Heart left ventricle (tissue), 16 donors: ENCODE measurements at places on chromosomes 7 and 10. TPM values are rescaled to one million over a fixed set of nuclear protein-coding genes. Genes with fewer than 3 reads are reported as not detected.

The PALD1 gene
- 6.7 TPM for total RNA-seq

The MET gene
- total RNA-seq, result 23.9 TPM

The BTBD16 gene
- total RNA-seq, result not detected

The IFIT1B gene
- total RNA-seq, result not detected

The AKR1C4 gene
- total RNA-seq, result not detected

The OR2A7 gene
- 0.23 TPM for total RNA-seq

The EBLN1 gene
- total RNA-seq, result not detected

The NKX2-3 gene
- total RNA-seq, result not detected

The GFRA1 gene
- 0.93 TPM for total RNA-seq

DNA sequence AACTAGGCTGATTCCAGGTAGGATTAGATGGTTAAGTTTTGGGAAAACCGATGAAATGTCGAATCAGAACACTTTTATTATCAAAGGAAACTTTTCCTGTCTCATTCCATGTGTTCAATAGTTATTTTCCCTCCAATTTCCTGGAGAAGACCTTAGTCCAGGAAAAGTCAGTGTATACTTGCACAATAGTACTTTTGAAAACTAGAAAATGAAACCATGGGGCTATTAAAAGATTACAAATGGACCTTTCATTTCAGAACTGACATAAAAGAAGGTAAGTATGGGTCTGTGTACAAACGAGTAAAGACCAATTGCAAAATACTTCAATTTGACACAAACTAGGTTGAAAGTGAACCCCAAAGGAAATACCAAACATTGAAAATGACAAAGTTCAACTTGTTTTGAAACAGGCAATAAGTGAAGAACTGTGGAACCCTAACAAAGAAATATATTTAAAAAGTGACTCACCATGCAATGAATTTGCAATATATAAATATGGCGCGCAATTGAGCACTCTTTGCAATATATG lies 2.1 kb downstream of the AVPI1 start:
- no peaks in the 10 kb centered on the region for H3K4me1 ChIP-seq
- no peak overlapping the region for H3K4me3 ChIP-seq
- no peak for DNase-seq
- peak overlapping the region; percentile 90 for H3K27ac ChIP-seq

DNA sequence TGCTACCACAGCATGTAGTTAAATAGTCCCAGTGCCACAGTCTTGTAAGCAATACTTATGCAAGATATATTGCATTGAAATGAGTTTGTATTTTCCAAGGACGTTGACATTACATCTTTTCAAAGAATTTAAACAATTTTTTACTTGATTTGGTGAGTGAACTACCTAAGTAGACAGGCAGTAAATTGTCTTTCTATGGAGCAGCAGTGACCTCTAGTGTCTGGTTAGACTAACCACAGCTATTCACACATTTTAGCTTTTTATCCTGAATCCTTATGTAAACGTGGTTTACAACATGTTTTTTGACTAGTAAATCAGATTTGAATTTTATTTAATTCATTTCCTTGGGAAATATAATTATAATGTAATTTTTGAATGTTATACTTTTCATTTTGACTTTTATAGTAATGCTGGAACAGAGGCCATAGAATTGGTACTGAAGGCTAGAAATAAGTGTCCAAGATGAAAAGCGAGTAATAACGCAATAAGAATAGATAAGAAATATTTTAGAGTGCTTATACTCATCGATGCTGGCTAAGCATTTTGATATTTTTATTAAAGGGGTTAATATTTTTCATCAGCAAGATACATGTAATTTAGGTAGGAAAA lies 5.6 kb downstream of the LRRTM3 start:
- H3K27ac ChIP-seq, result no peak overlapping the region
- H3K4me3 ChIP-seq, result no peak overlapping the region
- H3K36me3 ChIP-seq, result no peaks in the 10 kb centered on the region

DNA sequence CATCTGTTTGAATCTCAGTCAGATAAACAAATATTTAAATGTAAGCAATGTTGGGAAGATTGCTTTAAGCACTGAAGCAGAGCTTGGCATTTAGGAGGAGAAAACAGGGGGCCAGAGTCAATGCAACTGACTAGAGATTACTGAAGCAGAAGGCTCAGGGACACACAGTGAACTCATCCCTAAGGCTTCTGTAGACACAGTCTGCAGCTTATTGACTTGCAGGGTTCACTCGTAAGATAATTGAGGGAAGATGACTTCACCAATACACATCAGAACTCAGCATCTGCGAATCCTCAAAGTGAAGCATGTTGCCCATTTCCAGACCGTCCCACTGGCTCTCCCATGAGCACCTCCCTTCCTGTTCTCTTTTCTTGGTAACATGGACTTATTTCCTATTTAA lies 363.4 kb upstream of the PFKP start:
- H3K27ac ChIP-seq, result no peak overlapping the region
- H3K4me1 ChIP-seq, result no peaks in the 10 kb centered on the region
- no peak overlapping the region for H3K4me3 ChIP-seq
- no peaks in the 10 kb centered on the region for H3K27me3 ChIP-seq
- no peak for DNase-seq
- H3K36me3 ChIP-seq, result no peaks in the 10 kb centered on the region

DNA sequence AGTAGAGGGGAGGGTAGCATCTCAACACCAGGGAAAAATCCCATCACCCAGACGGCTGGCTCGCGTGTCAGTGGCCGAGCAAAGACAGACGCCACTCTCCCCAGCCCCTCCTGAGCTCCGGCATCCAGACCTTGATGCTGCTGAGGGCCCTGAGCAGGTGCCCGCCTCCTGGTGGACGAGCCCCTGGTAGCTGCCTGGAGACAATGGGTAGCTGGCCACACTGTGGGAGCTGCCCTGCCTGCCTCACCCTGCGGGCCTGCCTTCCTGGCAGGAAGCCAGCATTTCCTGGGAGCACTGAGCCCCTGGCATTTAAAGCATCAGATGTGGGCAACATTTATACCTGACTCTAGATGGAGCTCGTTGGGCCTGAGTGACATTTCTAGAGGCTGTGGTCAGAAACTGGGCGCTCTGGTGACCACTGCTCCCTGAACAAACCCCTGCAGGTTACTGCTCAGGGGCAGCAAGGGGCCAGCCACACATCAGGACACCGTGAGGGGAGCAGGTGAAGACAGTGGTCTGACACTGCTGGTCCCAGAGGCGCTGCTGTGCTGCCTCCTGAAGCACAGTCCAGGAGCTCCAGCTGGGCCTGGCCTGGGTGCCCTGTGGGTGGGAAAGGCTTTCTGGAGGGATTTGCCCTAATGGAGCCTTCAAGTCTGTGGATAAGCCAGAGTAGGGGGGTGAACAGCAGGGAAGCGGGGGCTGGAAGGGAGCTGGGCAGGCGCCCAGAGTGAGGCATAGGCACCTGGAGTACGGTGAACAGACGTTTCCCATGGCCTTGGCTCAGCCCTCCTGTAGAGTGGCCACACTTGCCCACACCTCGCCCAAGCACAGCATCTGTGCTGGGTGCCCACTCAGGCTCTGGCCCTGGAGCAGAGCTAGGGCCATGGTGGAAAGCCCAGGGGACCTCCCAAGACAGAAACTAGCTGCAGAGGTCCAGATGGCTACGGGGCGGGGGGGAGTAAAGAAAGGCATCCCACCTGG lies 138.7 kb downstream of the MAPK8 start:
- H3K4me3 ChIP-seq, result no peak overlapping the region
- no peaks in the 10 kb centered on the region for H3K4me1 ChIP-seq
- H3K36me3 ChIP-seq, result no peaks in the 10 kb centered on the region
- H3K27me3 ChIP-seq, result no peaks in the 10 kb centered on the region
- peak; percentile 48 for DNase-seq

- H3K4me1 ChIP-seq, result no peaks in the 10 kb centered on the region
- no peak for DNase-seq
- H3K27ac ChIP-seq, result no peak overlapping the region
- H3K4me3 ChIP-seq, result no peak overlapping the region
- H3K36me3 ChIP-seq, result no peaks in the 10 kb centered on the region
- H3K27me3 ChIP-seq, result no peaks in the 10 kb centered on the region
Observed at GRCh38 chr7:11633310-11633709, 198.7 kb downstream of the THSD7A start.

GRCh38 chr10:29370097-29371092 lies 81.5 kb downstream of the LYZL1 start:
- no peaks in the 10 kb centered on the region for H3K36me3 ChIP-seq
- no peak for DNase-seq
- H3K27ac ChIP-seq, result no peak overlapping the region
- peak overlapping the region; percentile 5 for H3K4me3 ChIP-seq
- peaks cover 7% of the 10 kb centered on the region for H3K4me1 ChIP-seq

DNA sequence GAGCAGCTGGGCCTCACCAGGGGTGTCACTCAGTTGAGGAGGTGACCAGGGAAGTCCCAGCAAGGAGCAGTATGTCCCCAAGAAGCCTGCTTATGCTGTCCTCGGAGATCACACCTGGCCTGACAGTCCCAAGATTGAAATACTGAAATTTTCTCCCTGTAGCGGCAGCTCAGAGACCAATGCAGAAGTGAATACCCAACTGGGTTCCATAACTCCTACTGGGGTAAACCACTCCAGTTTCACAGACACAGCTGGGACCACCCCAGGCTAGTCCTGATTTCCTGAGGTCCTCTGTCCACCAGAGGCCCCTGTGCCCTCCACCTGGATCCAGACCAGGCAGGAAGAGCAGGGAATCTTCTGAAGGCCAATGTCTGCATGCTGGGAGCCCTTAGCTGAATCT lies 298.1 kb downstream of the ZEB1 start:
- no peaks in the 10 kb centered on the region for H3K36me3 ChIP-seq
- no peaks in the 10 kb centered on the region for H3K27me3 ChIP-seq
- H3K27ac ChIP-seq, result no peak overlapping the region
- H3K4me1 ChIP-seq, result peaks cover 5% of the 10 kb centered on the region
- DNase-seq, result no peak

DNA sequence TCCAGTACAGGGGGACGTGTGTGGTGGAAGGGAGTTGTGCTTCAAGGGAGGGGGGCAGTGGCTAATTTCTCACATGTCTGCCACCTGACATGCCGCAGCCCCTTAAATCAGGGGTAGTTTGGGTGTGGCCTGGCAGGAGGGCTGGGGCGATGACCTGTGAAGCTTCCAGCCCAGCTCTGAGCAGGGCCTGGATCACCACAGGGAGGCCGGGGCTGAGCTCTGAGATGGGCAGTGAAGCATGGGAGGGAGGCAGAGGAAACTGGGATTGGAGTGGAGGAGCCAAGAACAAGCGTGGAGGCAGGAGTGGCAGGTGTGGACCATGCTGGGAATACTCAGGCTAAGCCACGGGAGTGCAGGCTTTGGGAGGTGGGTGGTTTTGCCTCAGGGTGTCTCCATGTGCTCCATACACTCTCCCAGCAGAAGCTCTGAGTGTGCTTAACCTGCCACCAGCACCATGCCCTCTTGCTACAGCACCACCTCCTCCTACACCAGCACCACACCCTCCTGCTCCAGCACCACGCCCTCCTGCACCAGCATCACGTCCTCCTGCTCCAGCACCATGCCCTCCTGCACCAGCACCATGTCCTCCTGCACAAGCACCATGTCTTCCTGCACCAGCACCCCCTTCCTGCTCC lies 99.3 kb upstream of the SHH start:
- H3K27me3 ChIP-seq, result no peaks in the 10 kb centered on the region
- no peaks in the 10 kb centered on the region for H3K4me1 ChIP-seq
- no peak for DNase-seq
- no peak overlapping the region for H3K4me3 ChIP-seq

GRCh38 chr10:131885391-131886165 lies 15.2 kb upstream of the PPP2R2D start:
- peaks cover 7% of the 10 kb centered on the region for H3K27me3 ChIP-seq
- DNase-seq, result peak; percentile 77
- H3K4me1 ChIP-seq, result peaks cover 6% of the 10 kb centered on the region
- H3K4me3 ChIP-seq, result no peak overlapping the region
- H3K27ac ChIP-seq, result no peak overlapping the region
- H3K36me3 ChIP-seq, result no peaks in the 10 kb centered on the region

- H3K36me3 ChIP-seq, result no peaks in the 10 kb centered on the region
- H3K4me3 ChIP-seq, result no peak overlapping the region
- H3K27me3 ChIP-seq, result no peaks in the 10 kb centered on the region
- no peaks in the 10 kb centered on the region for H3K4me1 ChIP-seq
- DNase-seq, result no peak
Observed at GRCh38 chr10:19843487-19843886, 27.3 kb downstream of the PLXDC2 start.

DNA sequence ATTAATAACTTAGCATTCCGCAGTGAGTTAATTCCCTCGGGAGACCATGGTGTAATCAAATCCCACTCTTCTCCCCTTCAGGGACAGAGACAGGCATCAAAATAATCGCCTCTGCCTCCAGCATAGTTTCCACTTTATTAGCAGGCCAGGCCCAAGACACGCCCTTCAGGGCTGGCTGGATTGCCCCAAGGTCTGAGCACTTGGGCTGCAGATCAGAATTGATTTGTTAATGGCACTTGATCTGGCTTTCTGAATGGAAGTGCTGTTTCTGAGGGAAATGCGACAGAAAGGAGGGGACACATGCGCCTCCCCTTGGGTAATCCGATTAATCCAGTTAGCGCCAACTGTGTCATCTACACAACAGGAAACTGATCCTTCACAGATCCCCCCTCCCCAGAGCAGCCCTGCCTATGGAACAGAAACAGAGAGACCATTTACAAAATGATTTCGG lies 15.6 kb downstream of the CHAT start:
- H3K36me3 ChIP-seq, result no peaks in the 10 kb centered on the region
- H3K27ac ChIP-seq, result no peak overlapping the region
- no peaks in the 10 kb centered on the region for H3K4me1 ChIP-seq
- no peaks in the 10 kb centered on the region for H3K27me3 ChIP-seq
- no peak overlapping the region for H3K4me3 ChIP-seq
- no peak for DNase-seq

DNA sequence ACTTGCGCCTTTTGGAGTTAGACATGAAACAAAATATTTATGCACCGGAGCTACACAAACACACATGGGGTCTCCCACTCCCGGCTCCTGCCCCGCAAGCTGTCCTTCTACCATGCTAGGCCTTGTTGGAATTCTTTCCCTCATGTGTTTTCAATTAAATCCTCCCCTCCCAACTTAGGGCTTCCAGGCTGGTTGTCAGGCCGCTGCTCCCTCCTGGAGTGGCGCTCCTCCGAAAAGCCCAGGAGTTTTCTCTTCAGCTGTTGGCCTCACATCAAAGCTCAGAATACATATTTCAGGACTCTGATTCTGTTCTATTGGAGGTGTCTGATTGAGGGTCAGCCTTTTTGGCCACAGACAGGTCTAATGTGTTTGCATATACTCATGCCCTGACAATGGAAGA lies 113.3 kb downstream of the FANK1 start:
- no peak overlapping the region for H3K27ac ChIP-seq
- H3K27me3 ChIP-seq, result no peaks in the 10 kb centered on the region
- H3K36me3 ChIP-seq, result no peaks in the 10 kb centered on the region
- no peak for DNase-seq
- no peak overlapping the region for H3K4me3 ChIP-seq
- no peaks in the 10 kb centered on the region for H3K4me1 ChIP-seq

DNA sequence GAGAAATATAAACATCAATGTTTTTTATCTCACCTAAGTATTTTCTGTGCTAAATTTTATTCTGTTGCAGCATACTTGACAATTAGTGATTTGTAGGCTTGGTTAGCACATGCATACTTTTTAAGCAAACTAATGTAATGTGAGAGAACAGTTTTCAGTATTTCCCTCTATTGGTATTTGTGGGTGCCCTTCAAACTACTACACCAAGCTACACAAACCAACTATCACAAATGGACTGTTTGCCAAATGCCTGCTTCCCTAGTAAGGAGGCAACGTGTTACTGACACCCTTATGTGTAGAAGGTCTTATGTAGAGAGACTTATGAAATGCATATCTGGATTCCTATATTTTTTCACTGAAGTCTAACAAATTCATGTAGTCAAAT lies 98.4 kb upstream of the FZD1 start:
- no peak for DNase-seq
- no peak overlapping the region for H3K27ac ChIP-seq
- no peaks in the 10 kb centered on the region for H3K4me1 ChIP-seq
- no peaks in the 10 kb centered on the region for H3K27me3 ChIP-seq
- no peaks in the 10 kb centered on the region for H3K36me3 ChIP-seq

GRCh38 chr10:33323721-33324120 lies 10.7 kb downstream of the NRP1 start:
- peaks cover 88% of the 10 kb centered on the region for H3K36me3 ChIP-seq
- no peak for DNase-seq
- no peak overlapping the region for H3K4me3 ChIP-seq
- H3K4me1 ChIP-seq, result peaks cover 90% of the 10 kb centered on the region
